Caki2 (cell line): ENCODE measurements at places on chromosomes 7 and 10.

DNA sequence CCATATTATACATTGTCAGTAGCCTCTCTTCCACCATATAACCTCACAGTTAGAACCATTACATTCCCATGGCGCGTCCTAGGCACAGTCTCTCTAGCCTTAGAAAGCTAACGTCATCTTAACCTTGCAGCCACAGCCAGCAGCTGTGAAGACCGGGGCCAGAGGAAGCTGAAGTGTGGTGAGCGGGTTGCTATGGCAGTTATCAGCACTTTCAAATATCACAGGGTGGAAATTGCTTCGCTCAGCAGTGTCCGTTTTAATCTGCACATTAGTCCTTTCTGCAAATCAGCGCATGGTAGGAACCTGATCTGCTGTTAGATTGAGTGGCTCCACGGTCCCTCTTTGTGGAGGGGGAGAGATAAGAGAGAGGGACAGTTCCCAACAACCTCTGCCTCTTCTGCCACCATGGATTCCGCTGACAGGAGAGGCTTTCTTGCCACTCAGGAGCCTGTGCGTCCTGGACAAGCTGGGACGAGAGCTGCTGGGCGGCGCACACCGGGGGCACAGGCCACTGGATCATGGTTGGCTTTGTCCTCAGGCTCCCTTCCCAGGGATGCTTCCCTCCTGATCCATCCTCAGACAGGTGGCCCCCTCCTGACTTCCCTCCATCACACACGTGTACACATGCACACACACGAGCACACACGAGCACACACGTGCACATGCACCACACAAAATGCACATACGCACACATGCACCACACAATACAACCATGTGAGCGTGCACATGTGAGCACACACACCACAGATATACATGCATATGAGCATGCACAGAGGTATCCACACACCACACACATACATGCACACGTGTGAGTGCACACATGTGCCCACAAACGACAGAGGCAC is 93.8 kb downstream of the WDR37 start:
- no peak for DNase-seq

DNA sequence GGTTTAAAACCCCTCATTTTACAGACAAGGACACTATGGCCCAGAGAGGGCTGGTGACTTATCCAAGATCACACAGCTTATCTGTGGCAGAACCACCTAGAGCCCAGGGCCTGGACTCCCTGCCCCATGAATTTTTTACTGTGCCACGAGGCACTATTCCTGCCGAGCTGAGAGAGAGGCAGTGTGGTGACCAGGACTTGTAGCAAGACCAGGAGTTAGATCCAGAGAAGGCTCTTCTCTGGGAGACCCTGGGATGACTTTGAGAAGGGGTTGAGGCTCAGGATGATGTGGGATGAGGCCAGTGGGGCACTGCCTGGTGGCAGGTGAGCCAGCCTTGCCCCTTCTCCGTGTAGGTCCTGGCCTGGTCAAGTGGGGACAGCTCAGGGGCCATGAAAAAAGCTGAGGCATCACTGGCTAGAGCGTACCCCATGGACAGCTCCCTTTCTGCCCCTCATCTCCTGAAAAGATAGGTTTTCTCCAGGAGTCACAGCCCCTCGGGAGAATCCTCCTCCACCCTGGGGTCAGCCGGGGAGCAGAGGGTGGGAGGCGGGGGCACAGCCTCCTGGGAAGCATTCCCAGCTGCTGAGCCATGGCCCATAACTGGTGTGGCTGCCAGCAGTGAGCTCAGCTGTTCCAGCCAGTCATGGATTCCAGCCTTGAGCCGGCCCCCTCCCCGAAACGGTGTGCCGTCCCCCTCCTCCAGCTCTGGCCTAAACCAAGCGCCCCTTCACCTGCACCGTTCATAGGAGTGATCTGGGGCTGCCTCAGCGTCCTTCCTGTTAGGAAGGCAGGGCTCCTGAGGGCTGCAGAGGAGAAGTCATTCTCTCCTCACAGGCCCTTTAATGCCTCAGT is 5.8 kb downstream of the FLNC start:
- no peak for DNase-seq

- DNase-seq = no peak
Measured at GRCh38 chr10:98486421-98486820, 39.7 kb upstream of the HPS1 start.

GRCh38 chr10:26715137-26715487 is 17.6 kb downstream of the PDSS1 start:
- DNase-seq = no peak

- no peak for DNase-seq
Measured at GRCh38 chr7:84021292-84021908, 173.2 kb downstream of the SEMA3A start.

- DNase-seq = no peak
Measured at GRCh38 chr7:158536871-158537515, 50.6 kb downstream of the PTPRN2 start.

DNA sequence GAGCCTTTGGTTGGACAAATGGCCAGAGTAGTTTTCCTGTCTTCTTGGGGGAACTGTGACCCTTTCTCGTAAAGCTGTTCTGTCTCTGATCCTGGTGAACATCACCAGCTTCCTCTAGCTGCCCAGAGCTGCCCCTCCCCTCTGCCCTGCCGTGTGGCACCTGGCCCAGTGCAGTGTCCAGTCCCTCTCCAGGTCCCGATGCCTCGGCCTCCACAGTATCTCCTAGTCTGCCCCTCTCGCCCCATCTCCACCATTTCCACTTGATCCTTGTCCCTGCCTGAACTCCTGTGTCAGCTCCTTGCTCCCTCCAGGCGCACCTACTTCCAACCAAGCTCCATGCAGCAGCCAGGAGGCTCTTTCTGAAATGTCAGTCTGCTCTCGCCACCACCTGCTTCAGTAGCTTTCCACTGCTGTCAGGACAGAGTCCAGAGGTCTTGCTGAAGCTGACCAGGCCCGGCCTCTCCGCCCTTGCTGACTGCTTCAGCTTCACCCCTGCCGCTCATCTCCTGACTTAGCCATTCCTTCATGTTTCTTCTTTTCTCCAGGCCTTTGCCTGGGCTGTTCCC is 133.6 kb downstream of the GRK5 start:
- DNase-seq = no peak
